NCI-H524 treated with DMSO at 0.1 percent for 48 hours (cell line): ENCODE measurements at places on chromosomes 12 and 14.

DNA sequence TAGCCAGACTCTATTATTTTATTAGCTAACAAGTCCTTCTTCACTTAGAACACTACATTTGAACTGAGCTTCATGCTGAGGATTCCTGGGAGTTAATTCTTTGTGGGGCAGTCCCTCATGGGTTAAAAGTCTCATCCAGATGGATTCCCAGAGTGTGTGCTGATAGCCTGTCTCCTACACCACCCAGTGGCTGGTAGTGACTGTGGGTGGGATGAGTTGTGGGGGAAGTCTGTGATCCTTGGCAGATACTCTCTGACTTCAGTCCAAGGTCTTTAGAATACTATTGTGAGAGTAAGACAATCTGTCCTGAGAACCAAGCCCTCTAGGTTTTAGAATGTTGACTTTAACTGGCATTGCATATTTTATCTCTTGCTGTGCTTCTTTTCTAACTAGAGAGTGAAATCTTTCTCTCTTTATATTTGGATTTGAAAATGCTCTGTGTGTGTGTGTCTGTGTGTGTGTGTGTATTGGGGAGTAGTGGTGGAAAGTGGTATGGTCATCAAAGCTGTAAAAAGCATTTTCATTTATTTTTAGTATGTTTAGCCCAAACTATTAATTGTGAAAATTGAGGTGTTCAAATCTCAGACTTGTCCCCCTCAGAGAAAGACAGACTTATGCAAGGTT, 37.3 kb downstream of the AKAP6 start:
- no peak for DNase-seq

DNA sequence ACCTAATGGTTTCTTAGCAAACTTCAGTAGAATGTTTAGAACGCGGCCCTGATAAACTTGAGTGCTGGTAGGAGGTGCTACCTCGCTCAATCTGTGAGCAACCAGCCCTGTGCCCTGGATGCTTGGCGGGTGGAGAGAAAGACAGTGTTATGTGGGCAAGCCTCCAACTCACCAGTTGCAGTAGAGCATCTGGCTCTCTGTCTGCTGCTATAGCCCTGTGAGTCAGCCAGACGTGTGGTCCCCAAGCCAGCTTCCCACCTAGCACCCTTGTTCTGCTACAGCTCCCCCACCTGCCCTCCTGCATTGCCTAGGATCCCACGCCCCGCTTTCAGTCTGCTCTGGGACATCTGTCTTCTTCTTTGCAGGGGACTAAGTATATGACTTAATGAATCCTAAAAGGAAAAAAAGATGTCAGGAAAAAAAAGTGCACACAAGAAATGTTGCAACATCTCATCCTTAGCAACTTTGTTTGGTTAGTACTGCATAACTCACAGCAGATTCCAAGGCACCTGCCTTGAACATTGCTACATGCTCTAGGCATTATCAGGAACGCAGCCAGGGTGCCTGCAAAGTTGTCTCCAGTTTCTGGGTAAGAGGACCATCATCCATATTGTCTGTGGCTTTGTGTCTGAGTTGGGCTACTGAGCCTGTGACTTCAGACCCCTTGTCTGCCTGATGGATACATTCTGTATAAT, 13.6 kb downstream of the SNRNP35 start:
- no peak for DNase-seq

DNA sequence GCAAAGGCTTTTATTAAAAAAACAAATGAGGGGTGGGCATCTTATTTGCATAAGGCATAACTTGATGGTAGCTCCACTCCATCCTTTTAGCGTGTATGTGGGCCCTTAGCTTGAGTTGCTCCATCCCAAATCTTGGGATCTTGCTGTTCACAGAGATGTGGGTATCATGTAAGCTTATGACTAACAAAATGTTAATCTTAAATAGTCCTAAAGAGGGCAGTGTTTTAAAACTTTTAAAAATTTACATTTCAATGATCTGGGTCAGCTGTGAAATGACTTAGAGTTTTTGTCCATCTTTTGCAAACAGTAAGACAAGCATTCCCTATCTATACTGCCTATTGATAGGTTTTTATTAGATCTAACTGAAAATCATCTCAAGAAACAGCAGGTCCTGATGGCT, 86.0 kb downstream of the SLCO1A2 start:
- no peak for DNase-seq

- DNase-seq: no peak
Observed at GRCh38 chr12:106304797-106305196, 2.3 kb downstream of the TCP11L2 start.

- no peak for DNase-seq
Observed at GRCh38 chr14:62017651-62018230, 255.5 kb downstream of the SNAPC1 start.

DNA sequence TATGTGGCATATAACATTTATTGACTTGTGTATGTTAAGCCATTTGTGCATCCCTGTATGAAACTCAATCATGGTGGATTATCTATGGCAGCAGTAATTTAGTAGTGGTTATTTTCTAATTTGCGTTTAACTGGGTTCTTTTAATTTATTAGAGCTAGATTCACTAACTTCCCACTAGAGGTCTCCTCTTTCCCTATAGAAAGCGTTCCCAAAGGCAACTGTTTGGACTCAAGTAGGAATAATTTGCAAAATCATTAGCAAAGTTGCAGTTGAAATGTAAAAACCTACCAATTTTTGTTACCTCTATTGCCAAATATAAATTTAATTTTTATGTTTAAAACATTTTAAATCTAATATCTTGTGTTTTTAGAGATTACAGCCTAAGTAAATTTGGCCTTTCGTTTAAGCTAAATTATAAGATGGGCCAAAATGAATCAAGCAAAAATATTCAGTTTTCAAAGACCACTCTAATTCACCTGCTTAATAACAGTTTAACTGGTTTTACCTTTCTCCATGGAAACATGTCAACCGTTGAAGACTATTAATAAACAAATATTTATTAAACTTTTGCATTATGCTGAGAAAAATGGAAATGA, 6.0 kb downstream of the DMAC2L start:
- DNase-seq: peak; percentile 20

- no peak for DNase-seq
Observed at GRCh38 chr14:93571275-93571674, 140.5 kb downstream of the UNC79 start.

- no peak for DNase-seq
Observed at GRCh38 chr14:99685151-99685591, 1.1 kb downstream of the CYP46A1 start.

GRCh38 chr14:55553791-55554190, 26.2 kb upstream of the KTN1 start:
- no peak for DNase-seq

DNA sequence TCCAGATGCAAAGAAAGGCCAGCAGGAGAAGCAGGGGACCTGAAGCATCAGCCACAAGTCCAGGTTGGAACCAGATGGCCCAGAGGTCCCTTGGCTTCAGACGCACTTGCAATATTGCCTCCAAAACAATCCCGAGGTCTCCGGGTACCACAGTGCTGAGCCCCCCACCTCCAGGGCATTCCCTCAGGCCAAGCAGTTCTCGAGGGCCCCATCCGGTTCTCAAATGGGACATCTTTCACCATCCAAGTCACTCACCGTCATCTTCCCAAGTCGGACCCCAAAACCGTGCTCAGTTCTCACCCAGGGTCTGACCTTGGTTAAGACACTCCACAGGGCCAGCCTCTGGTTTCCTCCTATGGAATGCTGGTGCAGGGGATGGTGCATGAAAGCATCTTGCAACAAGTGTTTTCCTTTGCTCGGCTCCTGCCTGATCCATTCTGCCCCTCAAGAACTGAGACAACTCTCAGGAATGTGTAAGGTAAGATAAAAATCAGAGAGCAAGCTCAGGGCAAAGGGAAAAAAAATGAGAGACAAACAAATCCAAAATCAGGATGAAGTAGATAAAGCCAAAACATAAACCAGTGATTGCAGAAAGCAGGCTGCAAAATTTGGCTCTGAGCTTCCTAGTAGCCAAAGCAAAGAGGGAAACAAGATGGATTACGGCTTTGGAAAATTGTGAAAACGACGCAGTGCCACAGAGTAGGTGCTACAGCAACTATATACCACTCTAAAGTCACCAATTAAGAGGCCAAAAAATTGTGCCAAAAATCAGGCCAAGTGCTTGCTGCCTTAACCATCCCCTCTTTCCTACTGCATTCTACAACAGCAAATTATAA, 8.0 kb downstream of the NCOR2 start:
- no peak for DNase-seq

- DNase-seq: no peak
Observed at GRCh38 chr12:132117558-132117875, 26.6 kb downstream of the DDX51 start.

DNA sequence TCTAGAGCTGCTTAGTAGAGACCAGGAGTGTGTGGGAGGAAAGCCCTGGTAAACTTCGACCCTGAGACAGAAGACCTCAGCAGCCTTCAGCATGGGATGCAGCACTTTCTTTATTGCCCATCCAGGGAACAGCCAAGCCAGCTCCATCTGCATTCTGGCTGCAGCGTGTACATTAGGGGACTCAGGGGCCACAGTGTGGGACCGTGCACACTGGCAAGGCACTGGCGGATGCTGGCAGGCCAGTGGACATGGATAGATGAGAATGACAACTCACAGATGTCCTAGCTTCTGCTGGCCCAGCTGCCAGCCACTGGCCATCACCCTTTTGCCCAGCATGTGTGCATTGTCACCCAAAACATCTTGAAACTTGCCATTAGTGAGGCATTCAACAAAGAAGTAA, 12.5 kb downstream of the PLD4 start:
- DNase-seq: no peak

GRCh38 chr12:117359029-117359845, 2.2 kb downstream of the NOS1 start:
- no peak for DNase-seq

DNA sequence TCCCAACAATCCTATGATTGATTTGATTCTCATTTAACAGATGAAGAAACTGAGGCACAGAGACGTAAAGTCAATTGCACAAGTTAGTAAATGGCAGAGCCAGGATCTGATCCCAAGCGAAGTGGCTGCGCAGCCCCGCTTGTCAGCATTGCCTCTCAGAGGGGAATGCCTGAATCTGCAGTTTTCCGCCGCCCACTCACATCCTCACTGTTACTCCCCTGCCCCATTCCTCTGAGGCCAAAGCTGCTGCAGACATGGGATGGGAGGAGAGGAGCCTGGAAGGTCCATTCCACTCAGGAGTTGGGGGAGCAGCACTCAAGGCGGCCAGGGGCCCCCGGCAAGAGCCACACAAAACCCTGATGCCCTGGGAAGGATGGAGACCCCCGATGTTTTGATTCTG, 1.0 kb downstream of the NRIP2 start:
- DNase-seq: no peak

- no peak for DNase-seq
Observed at GRCh38 chr14:64296561-64296960, 2.4 kb upstream of the ESR2 start.

DNA sequence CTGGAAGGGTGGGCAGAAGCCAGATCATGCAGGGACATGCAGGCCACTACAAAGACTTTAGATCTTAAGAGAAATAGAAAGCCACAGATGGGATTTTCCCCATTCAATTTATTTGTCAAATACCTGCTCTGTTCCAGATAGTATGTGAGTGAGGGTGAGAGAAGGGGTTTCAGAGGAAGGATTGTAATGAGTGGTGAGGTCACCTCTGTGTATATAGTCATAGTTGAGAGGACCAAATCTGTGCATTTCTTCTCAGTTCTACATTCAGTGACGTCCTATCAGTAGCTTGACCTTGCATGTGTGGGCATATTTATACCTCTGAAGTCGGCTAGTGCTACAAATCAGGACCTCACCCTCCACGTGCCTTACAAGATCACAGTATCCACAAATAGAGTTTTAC, 31.2 kb upstream of the RBM19 start:
- no peak for DNase-seq

GRCh38 chr12:116697716-116698115, 40.2 kb downstream of the SPRING1 start:
- no peak for DNase-seq

- DNase-seq: no peak
Observed at GRCh38 chr12:79776111-79776510, 85.3 kb upstream of the PAWR start.

DNA sequence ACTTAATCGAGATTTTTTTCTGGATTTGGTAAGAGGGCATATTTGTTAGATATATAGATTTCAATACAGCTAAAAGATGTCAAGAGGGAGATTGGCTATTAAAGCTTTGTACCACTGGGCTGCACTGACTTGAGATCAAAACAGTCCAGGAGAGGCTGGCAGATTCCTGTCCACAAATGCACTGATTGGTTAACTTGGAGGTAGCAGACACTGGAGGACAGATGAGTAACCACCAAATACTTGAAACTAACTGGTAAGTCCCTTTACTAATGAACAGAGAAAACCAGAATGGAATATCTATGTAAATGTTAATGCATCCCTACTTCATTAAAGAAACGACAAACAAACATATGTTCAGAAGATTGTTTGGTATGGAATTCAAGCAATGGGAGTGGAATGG, 416.6 kb downstream of the LRIG3 start:
- DNase-seq: no peak

DNA sequence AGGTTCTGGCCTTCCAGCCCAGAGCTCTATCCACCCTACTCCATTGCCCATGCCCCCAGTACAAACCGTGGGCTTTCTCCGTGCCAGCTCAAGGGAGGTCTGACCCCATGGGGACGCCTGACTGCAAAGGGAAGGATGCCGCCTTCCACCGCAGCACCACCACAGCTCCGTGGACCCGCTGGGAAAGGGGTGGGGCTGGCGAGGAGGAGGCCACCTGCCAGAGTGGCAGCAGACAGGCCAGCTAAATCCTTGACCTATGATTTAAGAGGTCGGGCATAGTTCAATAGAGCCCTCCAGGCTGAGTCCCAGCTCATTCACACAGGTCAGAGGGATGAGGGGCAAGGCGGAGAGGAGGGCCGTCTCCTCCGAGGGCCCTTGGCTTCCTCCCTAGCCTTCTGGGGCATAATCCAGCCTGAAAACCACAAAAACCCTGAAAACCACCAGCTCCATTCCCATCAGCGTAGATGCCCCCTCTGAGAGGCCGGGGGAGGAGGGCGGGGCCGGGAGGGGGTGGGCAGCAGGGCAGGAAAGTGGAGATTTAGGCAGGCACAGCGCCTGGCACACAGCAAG, 14.9 kb upstream of the FIGNL2 start:
- no peak for DNase-seq

- no peak for DNase-seq
Observed at GRCh38 chr12:4621511-4621910, 27.3 kb downstream of the AKAP3 start.

DNA sequence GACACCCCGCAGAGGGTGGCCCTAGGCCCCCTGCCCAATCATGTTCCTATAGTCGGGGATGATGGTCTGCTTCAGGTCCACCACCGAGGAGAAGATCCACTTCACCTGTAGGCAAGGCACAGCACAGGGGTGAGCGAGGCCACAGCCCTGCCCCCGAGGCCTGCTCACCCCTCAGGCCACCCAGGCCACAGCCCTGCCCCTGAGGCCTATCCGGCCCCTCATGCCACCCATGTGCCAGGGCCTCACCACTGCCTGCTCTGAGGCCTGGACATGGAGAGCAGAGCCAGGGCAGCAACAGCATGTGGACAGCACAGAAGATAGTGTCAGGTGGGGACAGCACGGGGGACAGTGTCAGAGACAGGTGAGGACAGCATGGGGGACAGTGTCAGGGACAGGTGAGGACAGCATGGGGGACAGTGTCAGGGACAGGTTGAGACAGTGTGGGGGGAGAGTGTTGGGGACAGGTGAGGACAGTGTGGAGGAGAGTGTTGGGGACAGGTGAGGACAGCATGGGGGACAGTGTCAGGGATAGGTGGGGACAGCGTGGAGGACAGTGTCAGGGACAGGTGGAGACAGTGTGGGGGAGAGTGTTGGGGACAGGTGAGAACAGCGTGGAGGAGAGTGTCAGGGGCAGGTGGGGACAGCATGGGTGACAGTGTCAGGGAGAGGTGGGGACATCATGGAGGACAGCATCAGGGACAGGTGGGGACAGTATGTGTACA, 239.7 kb downstream of the TMEM121 start:
- no peak for DNase-seq
